SJCRH30 (cell line): ENCODE measurements at places on chromosomes 16 and 17.

DNA sequence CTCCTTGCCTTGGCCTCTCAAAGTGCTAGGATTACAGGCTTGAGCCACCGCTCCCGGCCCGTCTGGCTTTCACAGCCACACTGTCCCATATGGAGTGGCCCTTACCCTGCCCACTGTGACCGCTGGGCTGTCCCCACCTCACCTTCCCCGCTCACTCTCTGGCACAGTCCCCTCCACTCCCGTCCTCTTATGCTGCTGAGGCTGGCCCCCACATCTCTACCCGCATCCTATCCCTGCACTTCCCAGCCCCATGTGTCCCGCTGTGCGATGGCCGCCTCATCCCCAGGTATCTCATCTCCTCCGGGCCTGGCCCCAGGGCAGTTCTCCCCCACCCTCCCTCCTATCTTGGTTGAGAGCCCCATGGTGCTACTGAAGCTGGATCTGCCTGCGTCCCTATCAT is 93.2 kb downstream of the PGS1 start:
- no peak for DNase-seq

- no peak for DNase-seq
These were observed 162.4 kb upstream of the FAM20A start for GRCh38 chr17:68763562-68763961.

GRCh38 chr16:48611329-48612137 is 1.6 kb upstream of the N4BP1 start:
- DNase-seq, result no peak

DNA sequence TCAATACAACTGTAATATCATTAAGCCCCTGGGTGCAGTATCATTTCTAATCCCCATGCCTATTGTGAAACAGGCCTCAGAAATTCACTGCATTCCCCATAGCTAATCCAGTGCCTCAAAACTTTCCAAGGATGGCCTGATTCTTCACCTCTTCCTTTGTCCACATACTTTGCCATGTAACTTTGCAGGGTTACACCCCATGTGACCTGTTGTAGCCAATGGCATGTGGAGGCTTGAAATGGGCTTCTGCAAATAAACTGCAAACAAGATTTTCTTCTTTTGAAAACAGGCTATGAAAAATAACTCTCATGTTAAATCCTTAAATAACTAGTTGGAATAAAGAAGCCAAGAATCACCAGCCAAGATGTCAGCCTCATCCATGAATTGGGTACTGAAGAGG is 35.9 kb downstream of the ABCA10 start:
- no peak for DNase-seq

- DNase-seq, result no peak
These were observed 17.0 kb upstream of the EXOC7 start for GRCh38 chr17:76120658-76121008.

DNA sequence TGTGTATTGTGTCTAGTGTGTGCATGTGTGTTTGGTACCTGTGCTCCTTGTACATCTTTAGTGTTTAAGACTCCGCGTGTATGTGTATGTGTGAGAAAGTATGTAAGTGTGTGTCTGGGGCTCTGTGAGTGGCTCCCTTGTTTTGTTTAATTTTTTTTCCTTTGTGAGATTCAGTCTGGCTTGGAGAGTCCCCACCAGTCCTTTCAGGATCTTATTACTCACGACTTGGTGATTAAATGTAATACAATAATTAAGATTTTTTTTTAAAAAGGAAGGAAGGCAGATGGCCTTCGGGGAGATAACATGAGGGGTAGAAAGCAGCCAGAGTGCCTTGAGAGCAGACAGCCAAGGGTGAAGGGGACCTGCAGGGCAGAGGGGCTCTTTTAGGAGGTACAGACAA is 33.9 kb downstream of the FZD2 start:
- no peak for DNase-seq

DNA sequence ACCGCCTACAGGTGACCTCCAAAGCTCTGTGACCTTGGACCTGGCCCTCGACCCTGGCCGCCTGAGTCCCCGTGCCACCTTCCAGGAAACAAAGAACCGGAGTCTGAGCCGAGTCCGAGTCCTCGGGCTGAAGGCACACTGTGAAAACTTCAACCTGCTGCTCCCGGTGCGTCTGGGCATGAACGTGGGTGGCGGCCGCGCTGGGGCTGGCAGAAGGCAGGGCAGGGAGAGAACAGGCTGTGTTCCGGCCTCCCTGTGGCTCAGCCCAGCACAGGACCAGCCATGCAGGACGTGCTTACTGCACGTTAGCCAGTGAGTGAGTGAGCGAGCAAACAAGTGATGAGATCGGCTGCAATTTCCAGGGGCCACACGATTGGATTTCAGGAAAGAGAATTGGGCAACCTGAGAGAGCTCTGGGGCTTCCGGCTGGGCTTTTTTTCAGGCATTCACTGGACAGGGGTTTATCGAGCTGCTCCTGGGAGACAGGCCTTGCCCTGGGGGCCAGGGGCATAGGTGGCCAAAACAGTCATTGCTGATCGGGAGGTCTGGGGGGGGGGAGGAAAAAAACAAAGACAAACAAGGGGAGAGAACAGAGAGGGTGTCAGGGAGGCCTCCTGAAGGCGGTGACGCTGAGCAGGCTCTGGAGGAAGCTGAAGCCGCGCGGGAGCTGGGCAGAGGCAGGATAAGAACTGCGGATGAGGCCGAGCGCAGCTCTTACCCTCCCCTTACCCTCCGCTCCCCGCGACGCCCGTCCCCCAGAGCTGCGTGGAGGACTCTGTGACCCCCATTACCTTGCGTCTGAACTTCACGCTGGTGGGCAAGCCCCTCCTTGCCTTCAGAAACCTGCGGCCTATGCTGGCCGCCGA is 16.9 kb downstream of the ITGAX start:
- no peak for DNase-seq

- DNase-seq, result no peak
These were observed 39.9 kb upstream of the LONP2 start for GRCh38 chr16:48203974-48204824.

- DNase-seq, result no peak
These were observed 15.9 kb downstream of the TMEM92 start for GRCh38 chr17:50289991-50290702.

GRCh38 chr17:61534414-61534813 is 56.6 kb downstream of the NACA2 start:
- no peak for DNase-seq

DNA sequence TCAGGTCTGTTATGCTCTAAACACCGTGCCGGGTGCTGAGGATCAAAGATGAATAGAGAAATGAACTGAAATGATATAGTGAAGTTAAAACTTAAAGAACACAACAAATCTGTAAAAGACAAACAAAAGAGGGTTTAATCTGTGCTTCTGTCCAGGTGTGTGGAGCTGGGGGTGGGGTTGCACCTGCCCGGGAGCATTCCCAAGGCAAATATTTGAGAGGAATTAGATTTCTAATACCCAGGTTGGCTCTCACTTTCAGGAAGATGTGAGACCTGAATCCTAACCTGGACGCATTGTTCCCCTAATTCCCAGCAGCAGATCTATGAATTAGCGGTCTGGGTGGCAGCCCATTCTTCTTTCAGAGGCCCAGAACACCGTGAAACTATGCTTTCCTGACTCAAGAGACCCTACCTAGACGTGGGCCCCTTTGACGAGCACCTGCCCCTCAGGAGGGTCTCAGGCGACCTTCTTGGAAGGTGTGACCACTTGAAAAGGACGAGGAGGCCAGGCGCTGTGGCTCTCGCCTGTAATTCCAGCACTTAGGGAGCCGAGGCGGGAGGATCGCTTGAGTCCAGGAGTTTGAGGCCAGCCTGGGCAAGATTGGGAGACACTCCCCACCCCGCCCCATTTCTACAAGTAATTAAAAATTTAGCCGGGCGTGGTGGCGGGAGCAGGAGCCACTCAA is 677 bp upstream of the RANGRF start:
- DNase-seq, result no peak
